Psoas muscle (tissue), 8 donors: ENCODE measurements at places on chromosomes 13 and 19. TPM values are rescaled to one million over a fixed set of nuclear protein-coding genes. Genes with fewer than 3 reads are reported as not detected.

The RAVER1 gene
- total RNA-seq, result 9.5 TPM

The ZNF682 gene
- 0.76 TPM for total RNA-seq

DNA sequence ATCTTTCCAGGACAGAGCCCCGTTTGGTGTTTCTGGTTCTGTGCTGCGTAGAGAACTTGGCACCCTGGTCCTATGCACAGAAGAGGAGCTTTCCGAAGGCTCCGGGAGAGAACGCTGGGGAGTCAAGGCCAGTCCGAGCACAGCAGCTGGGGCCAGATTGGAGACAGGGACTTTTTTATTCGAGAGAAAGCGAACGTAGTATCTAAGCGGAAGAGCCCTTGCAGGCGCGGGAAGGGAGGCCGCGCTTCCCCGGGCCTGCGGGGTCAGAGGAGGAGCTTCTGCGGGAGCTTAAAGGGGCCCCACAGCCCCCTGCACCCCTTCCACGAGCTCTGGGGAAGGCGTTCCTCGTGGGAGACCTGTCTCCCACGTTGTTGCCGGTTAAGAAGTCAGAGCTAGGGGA, 48.6 kb upstream of the ARHGEF7 start:
- DNase-seq, result no peak

DNA sequence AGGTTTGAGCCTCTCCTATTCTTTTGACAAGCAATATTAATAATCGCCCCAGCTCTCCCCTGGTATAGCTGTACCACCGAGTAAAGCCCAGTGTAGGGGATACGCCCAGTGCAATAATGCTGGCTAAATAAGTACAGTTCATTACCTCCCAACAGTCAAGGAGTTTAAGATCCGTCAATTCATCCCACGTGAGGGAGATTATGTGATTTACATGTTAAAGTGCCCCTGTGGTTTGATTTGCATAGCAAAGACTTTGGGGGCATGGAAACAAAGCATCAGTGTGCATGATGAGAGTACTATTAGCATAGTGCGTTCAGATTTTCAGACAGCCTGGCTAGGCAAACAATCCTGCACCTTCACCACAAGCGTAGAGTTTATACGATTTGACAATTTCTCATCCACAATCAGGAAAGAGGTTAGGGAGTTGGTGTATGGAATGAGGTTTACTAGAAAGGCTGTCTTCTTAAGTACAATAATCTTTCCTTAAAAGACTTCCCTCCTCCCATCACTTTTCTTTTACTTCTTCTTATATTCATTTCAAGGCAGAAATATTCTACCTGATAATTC, 754.0 kb downstream of the DIAPH3 start:
- no peak for DNase-seq

DNA sequence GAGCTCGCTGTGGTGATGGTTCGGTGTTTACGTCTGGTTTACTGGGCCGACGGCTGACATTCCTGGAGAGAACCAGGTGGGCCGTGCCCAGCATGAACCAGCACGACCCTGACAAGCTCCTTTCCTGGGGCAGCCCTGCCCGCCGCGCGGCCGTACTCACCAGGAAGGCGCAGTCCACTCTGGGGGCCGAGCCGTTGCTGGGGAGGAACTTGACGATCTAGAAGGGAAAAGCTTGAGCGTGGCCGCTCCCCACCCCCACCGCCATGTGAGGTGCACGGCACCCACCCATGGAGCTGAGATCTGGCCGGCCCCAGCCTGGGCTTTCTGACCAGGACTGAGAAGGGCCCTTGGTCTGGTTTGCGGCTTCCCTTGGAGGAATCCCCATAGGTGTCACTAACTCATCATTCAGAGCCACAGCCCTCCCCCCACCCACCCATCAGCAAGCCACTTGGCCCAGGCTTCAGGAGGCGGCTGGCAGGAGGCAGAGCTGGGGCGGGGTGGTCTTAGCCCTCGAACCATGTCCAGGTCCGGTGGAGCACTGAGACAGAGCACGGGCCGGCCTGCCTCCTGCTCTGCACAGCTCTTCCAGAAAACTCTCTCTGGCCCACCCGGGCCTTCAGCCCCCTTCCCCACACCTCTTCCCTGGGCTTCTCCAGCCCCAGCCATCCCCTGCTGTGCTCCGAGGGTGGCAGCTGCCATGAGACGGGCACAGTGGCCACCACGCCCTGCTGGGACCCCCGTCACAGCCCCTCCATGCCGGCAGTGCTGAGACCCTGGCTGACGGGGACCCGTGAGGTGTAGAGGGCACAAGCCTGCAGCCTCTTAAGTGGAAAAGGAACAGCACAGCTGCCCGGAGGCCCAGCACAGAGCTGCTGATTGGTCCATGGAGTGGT, 6.2 kb downstream of the ATP4B start:
- DNase-seq, result peak; percentile 47

GRCh38 chr19:16361254-16361653, 36.6 kb downstream of the KLF2 start:
- DNase-seq, result no peak

GRCh38 chr13:51920786-51921185, 59.0 kb downstream of the CCDC70 start:
- DNase-seq, result no peak

DNA sequence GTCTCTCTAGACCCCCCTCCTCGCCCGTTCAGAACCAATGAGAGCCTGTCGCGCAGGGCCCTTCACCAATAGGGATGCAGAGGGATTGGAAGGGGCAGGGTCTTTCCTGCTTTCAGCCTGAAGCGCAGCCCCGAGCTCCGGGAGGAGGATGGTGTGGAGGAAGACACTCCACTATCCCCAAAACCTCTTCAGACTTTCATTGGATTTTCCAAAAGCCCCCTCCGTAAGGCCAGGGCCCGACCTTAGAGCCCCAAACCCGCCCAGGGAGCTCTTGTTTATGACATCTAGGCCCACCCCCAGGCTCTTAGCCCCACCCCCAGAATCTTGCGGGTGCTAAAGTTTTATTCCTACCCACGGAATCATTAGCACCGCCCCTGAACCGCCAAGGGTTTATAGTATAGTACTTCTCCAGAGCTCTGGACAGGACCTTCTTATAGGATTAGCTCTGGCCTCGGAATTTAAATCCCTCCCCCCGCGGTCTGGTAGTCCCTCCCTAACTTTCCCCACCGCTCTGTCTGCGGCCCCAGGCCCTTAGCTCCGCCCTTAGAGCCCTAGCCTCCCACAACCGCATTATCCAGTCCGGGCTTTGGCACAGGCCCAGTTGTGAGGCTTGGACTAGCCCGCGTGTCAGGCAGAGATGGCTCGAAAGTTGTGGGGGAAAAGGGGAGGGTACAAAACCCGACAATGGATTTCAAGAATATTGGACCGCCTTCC, 6.6 kb upstream of the EML2 start:
- DNase-seq, result peak; percentile 62

DNA sequence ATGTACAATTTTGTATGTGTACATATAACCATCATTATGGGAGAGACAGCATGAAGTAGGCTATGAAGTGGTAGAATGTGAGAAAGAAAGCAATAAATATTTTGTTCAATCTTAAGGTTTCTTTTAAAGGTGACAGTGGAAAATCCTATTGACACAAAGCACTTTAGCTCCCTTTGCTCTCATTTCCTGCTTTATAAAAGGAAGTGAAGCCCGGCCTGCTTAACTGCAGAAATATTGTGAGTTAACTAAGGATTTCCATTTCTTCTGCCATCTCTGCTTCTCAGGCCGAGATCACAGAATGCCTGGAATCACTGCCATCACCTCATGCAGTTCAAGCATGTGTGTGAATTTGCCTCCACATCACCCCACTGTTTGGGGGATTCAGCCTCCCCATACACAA, 83.5 kb downstream of the FRY start:
- DNase-seq, result no peak

- DNase-seq, result no peak
Observed at GRCh38 chr13:92649140-92649813, 577.3 kb upstream of the GPC6 start.
